ENCODE measurements at places on chromosomes 3 and 15.

- DNase-seq, result no peak
Observed at GRCh38 chr3:30786365-30786764, 108.1 kb downstream of the GADL1 start.

DNA sequence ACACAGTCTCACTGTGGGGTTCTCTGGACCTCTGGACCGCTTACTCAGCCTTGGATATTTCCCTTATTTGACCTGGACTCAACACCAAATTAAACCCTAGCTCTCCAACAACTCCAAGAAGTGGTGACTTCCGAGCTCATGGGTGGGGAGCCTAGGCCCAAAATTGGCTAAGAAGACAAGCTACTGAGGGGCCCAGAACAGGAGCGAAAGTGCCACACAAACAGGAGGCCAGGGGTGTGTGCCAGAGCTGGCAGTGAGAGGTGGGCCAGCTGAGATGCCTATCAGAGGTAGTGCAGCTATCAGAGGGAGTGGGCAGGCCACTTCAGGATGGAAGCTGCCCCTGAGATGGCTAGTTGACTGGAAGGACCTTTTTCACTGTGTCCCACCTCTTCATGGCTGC is 151.1 kb upstream of the PRR20G start:
- DNase-seq, result no peak

- DNase-seq, result no peak
Observed at GRCh38 chr3:101095693-101096430, 102.6 kb upstream of the ABI3BP start.

- no peak for DNase-seq
Observed at GRCh38 chr3:136916223-136916622, 41.6 kb upstream of the IL20RB start.

DNA sequence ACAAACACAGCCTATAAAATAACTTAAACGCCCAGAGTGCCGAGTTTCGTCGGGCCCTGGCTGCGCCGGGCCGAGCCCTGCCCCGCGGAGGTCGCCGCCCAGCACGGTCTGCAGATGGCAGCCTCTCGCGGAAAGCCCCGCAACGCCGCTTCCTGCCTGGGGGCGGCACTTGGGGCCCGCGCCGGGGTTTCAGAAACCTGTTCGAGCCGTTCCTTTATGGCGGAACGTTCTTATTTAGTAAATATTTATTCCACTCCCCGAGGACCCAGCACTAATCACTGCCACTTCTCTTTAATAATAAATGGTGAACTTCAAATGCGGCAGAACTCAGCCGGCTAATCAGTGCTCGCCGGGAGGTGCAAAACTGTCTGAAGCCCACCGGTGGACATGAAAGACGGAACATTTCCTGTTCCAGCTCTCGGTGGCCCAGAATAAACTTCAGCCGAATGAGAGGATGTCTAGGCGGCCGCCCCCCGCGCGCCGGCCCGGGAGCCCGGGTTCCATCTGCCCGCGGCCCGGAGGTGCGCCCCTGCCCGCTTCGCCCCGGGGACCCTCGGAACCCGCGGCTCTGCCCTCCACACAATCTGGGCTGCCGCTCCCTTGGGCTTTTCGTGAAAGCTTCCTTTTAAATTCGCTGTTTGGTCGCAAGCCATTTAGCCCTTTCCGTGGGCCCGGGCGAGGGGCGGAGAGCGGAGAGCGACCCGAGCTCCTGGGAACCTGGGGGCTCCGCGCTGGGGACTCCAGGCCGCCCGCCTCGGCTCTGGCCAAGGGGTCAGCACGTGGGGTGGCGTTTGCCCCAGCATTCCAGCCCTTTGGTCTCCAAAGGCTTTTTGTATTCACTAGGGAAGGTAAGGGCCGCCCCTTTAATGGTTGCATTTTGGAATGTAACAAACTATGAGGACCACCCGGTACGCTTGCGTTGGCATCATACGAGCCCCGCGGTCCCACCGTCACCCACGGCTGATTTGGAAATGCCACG is 110.8 kb upstream of the ATP11B start:
- DNase-seq, result no peak

- no peak for DNase-seq
Observed at GRCh38 chr15:25247407-25248038, 191.3 kb downstream of the UBE3A start.

DNA sequence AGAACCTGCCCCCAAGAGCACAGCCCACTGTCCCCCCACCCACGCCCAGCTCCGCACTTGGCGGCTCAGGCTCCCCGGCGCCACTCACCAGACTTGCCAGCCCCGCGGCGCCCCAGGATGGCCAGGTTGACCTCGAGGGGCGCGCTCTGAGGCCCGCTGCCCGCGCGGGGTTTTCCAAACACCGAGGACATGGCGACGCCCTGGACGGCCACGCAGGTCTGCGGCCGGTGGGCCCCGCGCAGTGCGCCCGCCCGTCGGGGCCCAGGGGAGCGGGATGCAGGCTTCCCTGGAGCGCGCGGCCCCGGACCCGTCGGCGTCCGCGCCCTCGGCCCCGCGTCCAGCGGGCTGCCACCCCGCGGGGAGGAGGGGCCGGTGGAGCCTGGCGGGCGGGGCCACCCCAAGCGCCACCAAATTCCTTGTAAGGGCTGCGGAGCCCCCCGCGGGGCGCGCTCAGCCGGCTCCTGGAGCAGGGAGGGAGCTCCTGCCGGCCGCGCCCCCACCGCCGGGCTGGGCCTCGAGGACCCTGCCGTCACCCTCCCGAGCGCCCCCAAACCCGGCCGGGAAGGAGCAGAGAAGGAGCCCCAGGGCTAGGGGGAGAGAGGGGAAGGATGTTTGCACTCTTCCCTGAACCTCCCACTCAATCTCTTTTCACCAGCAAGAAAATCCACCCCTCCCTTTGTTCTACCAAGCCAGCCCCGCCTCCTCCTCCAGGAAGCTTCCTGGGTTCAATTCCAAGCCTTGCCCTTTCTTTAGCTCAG is at the start of gene RASL12:
RASL12 (minus strand) TSS at position 347 of the 758 bp plus-strand sequence; CDS start at position 191, 156 bp downstream.
- no peak for DNase-seq

GRCh38 chr15:73990250-73991005 is 1.7 kb downstream of the STOML1 start:
- no peak for DNase-seq

DNA sequence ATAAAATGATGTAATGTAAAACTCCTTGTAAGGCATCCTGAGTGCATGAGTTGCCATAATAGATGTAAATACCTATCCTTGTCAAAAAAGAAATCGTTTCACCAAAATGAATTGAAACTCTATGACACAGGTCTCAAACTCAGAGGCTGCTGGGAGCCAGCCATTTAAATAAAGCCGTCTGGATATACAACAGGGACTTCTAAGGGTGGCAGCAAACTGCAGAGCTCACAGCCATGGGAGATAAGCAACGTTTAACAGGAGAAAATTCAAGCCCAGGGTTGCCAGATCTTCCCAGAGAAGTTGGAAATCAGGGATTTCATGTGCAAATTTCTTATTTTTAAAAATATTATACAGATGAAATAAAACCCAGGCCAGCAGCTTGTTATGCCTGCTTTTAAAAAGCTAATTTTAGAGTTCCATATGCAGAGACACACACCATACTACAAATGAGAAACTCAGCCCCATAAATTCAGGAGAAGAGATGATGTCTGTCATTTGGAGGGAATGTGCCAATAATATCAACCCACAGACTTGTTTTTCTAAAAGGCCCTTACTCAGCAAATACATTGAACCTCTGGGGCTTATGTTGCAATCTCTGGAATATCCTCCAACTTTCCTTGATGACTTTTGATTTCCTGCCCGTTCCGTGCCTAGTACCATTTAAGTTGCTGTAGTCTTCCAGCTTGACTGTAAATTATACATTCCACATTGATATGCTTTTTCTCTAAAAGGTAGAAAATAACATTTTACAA is 75.6 kb downstream of the AQP9 start:
- DNase-seq, result no peak

DNA sequence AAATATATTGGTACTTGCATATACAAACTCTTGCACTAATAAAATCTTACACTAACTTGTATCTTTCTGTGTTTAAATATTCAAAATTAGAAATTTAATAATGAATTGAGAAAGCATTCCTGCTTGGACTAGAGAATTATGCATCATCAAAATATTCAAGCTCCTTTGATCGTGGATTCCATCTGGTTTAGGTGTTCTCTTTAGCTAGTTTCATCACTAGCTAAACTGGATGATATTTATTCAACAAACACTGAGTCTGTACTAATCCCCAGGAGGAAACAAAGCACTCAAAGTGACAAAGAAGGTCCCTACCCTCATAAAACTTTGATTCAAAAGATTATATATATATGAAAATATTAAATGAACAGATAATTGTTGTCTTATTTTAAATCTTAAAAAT is 1360.9 kb upstream of the ALCAM start:
- DNase-seq, result no peak

GRCh38 chr15:53454843-53455721 is 304.4 kb downstream of the WDR72 start:
- DNase-seq, result no peak

GRCh38 chr3:56624725-56625124 is 58.3 kb downstream of the TASOR start:
- DNase-seq, result no peak
